NCI-H748 treated with DMSO at 0.1 percent for 48 hours (cell line): ENCODE measurements at places on chromosomes 7 and 10.

DNA sequence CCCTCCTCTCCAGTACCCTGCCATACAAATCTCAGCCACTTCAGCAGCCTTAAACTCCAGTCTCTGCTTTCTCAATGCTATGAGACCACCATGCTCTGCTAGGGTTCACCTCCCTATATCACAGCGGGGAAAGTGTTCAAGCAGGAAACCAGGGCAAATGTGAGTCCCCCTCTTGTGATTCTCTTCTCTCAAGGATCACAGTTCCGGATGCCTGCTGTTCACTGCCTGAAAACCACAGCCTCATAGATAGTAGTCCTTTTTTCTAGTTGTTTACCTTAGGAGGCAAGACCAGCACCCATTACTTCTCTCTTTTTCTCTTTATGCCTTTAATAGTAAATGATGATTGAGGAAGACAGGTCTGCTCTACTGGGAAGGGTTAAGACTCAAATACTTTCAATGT lies 100.8 kb downstream of the SGMS1 start:
- DNase-seq, result no peak

- DNase-seq, result no peak
These were observed 14.5 kb downstream of the PRKCQ start for GRCh38 chr10:6565588-6565987.

DNA sequence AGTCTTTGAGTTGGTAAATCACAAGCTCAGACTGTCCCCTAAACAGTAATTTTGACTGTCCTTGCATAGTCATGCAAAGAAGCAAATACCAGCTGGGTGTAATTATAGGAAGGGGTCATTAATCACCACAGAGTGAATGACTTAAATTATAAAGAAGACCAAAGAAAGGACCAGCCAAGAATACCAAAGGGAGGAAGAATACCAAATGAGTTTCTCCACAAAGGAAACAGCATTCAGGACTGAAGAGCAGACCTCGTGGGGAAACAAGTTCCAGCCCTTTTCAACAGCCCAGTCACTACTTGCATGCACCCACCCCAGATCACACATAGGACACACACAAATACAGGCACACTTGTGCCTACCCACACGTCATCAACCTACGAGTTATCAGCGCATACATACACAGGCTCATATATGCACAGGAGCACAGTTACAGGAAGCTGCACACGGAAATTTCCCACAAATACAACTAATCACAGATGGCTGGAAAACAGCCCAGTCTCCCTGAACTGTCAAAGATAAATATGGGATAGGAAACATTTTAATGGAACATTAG lies 77.6 kb downstream of the DENND2A start:
- no peak for DNase-seq

DNA sequence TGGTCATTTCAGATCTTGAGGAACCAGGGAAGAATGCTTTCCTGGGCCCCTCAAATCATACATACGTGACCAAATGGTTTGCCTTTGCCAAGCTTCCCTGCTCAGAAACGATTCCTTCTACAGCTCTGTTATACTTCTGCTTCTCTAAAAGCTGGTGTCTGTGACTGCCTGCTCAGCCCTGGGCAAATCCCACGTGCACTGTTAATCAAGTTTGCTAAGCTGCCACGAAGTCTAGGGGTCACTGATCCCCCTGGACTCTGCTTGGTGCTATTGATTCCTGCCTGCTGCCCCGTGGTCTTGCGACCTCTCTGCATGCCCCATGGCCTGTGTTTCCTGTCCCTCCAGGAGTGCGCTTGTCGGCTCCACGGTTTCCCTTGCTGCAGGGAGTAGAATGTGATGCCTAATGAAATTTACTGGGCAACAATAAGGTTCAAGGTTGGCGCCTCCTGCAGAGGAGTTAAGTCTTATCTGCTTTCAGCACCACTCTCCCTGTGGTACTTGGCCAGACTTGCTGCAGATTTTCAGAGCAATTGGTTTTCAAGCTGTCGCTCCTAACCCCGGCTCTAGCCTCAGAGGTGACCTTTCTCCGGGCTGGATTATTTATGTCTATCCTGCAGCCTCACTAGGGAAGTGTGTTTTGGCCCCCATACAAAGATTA lies 201.6 kb upstream of the FZD8 start:
- DNase-seq, result no peak

DNA sequence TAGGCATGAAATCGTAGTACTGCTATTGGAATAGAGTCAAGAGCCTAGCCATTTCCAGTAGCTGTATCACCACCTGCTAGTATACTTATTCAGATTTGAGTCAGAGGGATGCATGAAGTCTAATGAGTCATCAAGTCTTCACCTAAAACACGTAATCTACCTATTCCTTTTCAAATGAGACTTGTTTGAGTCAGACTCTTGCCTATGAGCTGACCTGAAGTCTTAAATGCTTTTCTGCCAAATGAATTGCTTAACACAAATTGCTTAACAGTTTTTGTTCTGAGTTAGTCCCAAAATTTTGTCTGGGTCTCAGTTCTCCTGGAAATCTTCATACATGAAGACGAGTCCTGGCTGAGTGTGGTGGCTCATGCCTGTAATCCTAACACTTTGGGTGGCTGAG lies 165.2 kb downstream of the GNAT3 start:
- no peak for DNase-seq

DNA sequence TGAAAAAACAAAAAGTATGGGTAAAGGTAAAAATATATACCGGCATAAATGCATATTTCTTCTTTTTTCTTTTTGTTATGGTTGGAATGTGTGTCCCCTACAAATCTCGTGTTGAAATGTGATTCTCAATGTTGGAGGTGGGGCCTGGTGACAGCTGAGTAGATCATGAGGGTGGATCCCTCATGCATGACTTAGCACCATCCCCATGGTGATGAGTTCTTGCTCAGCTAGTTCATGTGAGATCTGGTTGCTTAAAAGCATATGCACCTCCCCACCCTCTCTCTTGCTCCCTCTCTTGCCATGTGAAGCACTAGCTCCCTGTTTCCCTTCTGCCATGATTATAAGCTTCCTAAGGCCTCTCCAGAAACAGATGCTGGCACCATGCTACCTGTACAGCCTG lies 93.3 kb downstream of the HYCC1 start:
- no peak for DNase-seq
